ENCODE measurements at places on chromosomes 7 and 10.

GRCh38 chr7:92644406-92645113 is 54.4 kb upstream of the FAM133B start:
- DNase-seq: no peak

- no peak for DNase-seq
Observed at GRCh38 chr7:19111474-19112273, 5.8 kb downstream of the TWIST1 start.

- DNase-seq: no peak
Observed at GRCh38 chr7:155286686-155287085, 11.0 kb upstream of the INSIG1 start.

GRCh38 chr7:16416289-16417282 is 4.8 kb downstream of the CRPPA start:
- DNase-seq: no peak

DNA sequence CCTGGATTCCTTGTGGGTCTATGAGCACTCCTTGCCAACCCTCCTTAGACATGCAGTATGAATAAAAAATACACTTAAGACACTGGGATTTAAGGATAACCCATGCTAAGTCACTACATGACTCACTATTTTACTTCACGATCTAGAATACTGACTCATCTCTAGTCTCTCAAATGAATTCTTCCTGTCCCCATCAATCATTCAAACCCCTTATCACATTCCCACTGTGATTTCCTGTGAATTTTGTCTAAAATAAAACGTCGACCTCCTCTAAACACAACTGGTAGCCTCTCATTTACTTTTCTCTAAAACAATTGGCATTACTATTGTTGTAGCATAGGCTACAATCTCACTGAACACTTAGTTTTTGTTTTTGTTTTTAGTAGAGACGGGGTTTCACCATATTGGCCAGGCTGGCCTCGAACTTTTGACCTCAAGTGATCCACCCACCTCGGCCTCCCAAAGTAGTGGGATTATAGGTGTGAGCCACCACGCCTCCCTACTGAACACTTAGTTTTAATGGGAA is 3.9 kb upstream of the IQUB start:
- DNase-seq: no peak

DNA sequence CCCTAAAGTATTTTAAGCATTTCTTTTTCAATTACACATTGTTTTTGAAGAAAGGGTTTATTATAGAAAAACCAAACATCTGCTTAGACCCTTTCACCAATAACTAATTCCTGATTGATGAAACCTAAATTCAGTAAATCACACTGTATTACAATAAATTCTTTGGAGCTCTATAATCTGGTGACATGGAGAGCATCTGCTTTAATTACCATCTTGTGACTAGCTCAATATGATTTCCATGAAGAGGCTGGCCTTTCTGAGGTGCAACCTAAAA is 9.7 kb downstream of the HYCC1 start:
- no peak for DNase-seq
